Airway epithelial cell (primary cell): ENCODE measurements at places on chromosomes 2 and 18. TPM values are rescaled to one million over a fixed set of nuclear protein-coding genes. Genes with fewer than 3 reads are reported as not detected.

Gene SLC5A7
- not detected in 2 replicates for total RNA-seq

Gene CDH20
- not detected in 2 replicates for total RNA-seq

Gene GRP
- total RNA-seq: not detected in 2 replicates

Gene CD207
- not detected in 2 replicates for total RNA-seq

Gene PPP1R1C
- total RNA-seq: 2.2 and 14.6 TPM in 2 replicates

Gene SLC9A4
- not detected in 2 replicates for total RNA-seq

Gene SALL3
- not detected in 2 replicates for total RNA-seq

Gene RAX
- not detected in 2 replicates for total RNA-seq

Gene LYG1
- total RNA-seq: not detected in 2 replicates

Gene SNORC
- total RNA-seq: 0.88 and 1.4 TPM in 2 replicates

Gene RGPD3
- total RNA-seq: 0.09 and 0.14 TPM in 2 replicates

Gene OSR1
- 2.7 and 4.0 TPM in 2 replicates for total RNA-seq

Gene AQP12B
- total RNA-seq: not detected in 2 replicates

Gene LRRC30
- not detected in 2 replicates for total RNA-seq

Gene METAP1D
- total RNA-seq: 1.8 and 2.0 TPM in 2 replicates

Gene SLC30A3
- not detected in 2 replicates for total RNA-seq

Gene PEX13
- 32.5 and 54.6 TPM in 2 replicates for total RNA-seq

Gene RESP18
- total RNA-seq: not detected in 2 replicates

Gene MOGAT1
- total RNA-seq: not detected in 2 replicates
